ENCODE measurements at places on chromosomes 7 and 10.

DNA sequence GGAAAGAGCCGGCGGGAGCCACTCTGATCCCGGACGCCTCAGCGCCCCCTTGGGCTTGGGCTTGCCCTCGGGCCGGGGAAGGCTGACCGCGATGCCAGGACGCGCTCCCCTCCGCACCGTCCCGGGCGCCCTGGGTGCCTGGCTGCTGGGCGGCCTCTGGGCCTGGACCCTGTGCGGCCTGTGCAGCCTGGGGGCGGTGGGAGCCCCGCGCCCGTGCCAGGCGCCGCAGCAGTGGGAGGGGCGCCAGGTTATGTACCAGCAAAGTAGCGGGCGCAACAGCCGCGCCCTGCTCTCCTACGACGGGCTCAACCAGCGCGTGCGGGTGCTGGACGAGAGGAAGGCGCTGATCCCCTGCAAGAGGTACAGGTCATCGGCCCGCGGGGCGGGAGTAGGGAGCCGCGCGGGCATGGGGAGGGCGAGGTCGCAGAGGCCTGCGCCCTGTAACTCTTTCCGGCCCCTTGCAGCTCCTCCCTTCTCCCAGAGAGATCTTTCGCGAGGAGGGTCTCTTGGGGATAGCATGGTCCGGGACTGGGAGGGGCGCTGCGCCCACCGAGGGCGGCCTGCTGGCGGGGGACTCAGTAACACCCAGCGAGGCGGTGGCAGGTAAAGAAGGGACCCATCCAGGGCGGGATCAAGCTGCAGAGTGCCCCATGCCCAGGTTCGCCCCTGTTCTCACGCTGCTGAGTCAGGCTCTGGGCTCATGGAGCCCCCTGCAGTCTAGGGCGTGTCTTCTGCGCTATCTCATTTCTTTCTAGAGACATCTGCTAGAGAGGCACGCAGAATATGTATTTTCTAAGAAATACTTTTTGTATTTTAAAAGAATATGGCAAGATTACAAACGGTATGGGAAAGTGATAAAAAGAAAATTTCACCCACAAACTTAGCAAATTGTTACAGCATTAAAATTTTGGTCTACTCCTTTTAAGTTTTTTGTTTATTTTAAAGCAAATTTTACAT is 687 bp downstream of the EPDR1 start:
- DNase-seq, result peak; percentile 77

DNA sequence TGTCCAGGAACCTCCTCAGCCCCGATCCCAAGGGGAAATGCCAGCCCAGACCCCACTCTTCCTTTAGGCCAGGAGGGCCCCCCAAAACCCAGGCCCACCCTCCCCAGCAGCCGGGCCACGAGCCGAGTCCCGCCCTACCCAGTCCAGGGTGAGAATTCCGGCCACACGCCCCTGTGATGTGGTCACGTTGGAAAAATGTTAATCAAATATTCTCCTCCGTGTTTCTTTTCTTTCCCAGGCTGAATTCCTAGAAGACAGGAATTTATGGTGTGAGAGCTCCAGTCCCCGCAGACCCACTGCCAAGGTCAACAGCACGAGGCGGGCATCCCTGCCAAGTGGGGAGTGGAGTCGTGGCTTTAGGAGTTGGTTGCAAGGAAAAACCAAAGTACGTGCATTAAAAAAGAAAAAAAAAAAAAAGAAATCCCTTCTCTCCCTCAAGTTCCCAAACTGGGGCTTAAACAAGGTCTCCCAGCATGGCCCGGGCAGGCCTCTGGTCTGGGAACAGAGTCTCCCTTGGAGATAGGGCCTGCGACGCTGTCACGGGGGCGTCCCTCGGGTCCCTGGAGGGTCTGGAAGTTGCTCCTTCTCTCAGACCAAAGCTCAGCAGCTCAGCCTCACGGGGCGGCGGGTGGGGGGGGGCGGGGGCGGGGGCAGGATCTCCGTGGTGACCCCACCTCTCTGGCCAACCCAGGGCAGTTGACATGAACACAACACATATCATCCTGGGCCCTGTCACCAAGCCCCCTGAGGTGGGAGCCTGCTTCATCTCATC is 28.1 kb upstream of the ELN start:
- DNase-seq, result no peak

DNA sequence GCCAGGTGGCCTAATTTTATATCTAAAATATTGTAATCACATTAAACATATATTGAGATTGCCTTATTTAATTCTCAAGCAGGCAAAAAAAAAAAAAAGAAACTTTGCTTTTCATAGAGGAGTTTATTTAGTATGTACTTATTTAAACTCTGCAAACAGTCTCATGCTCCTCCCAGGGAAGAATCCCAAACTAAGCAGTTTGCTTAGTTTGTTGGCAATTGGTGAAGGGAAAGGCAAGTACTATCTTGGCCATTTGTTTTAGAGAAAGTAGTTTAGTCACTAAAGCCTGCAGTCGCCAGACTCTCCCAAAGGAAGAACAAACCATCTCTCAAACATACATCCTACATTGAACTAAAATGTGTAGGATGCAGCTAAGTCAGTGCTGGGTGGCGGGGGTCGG is 226.8 kb downstream of the CDC14C start:
- no peak for DNase-seq

- no peak for DNase-seq
These were observed 18.3 kb upstream of the TMEM26 start for GRCh38 chr10:61471491-61471890.

DNA sequence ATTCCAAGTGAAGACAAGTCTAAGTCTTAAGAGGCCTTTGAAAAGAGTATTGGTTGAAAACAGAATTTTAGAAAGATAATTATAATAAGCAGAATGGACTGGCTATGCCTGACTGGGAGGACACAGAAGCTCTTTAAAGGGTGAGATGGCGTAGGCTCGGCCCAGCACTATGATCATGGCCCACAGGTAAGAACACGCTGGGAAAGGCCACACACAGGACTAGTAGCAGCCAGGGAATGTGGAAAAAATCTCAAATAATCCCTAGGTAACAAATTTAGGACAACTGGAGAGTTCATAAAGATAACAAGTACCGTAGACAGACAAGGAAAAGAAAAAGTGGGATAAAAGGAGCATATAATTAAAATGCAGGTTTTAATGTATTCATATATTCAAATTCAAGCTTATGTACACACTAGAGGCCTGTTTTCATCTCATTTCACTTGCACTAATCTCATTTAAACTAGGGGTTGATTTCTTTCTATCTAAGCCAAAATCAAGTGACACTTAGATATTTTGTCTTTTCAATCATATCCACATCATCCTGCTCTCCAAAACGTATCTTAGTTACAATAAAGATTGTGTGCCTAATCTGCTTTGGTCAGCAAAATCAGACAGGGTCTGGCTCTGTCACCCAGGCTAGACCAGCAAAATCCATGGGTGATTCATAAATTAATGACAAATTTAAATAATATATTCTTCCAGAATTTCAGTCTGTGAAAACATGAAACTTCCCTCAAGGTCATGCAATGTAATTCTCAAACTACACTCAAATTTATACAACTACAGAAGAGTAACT is 53.0 kb downstream of the EZH2 start:
- DNase-seq, result no peak

- peak; percentile 92 for DNase-seq
These were observed 90.1 kb downstream of the EPC1 start for GRCh38 chr10:32256613-32257437.

- no peak for DNase-seq
These were observed 60.3 kb downstream of the RASGEF1A start for GRCh38 chr10:43206391-43207235.

GRCh38 chr7:128078309-128078708 is 47.1 kb upstream of the LRRC4 start:
- no peak for DNase-seq

DNA sequence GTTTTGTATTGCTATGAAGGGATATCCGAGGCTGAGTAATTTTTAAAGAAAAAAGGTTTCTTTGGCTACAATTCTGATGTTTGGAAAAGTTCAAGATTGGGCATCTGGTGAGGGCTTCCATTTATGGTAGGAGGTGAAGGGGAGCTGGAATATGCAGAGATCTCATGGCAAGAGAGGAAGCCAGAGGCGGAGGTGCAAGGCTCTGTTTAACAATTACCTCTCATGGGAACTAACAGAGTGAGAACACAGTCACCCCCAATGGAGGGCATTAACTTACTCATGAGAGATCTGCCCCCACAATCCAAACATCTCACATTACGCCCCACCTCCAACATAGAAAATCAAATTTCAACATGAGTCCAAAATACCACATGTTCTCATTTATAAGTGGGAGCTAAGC is 62.0 kb downstream of the AKR1D1 start:
- DNase-seq, result no peak

- peak; percentile 45 for DNase-seq
These were observed 25.4 kb downstream of the TBATA start for GRCh38 chr10:70759781-70760180.

GRCh38 chr10:112675560-112676083 is 228.6 kb downstream of the VTI1A start:
- DNase-seq, result no peak

DNA sequence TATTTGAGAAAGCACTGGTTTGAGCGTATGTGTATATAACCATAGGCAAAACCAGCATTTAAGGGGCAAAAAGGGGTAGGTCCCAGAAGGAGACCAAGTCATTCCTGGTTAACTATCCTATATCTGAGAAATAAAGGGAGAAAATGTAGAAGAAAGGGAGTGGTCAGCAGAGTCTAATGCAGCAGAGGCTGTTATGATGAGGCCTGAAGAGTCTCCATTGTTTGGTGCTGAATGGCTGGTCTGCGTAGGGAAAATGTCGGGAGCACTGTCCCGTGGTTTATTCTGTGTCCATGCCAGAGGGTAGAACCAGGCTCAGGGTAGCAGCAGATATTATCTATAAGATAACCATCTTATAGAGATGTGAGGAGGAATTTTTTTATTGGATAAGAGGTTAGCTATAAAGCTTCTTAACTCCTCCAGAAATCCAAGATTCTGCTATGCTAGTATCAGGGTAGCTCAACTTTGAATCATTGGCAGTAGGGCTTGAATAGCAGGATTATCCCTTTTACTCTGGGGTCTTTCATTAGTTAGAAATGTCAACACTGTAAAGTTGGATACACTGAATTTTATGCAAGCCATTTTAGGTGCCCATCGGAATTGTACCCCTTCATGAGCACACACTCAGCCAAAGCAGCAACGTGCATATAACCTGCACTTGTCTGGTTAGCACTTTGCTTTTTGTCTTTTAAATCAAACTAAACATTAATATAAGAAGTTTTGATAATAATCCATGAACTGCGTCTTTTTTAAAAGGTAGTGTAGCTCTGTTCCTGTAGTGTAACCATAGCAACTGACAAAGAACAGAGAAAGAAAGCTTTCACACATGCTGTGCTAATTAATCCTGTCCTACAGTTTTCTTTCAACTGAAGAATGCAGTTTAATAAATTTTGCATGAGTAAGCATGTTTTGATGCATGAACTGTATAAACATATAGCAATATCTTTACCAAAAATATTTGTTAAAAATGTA is 312.0 kb upstream of the FZD1 start:
- DNase-seq, result no peak

GRCh38 chr10:12978891-12979290 is 22.6 kb downstream of the CCDC3 start:
- no peak for DNase-seq

DNA sequence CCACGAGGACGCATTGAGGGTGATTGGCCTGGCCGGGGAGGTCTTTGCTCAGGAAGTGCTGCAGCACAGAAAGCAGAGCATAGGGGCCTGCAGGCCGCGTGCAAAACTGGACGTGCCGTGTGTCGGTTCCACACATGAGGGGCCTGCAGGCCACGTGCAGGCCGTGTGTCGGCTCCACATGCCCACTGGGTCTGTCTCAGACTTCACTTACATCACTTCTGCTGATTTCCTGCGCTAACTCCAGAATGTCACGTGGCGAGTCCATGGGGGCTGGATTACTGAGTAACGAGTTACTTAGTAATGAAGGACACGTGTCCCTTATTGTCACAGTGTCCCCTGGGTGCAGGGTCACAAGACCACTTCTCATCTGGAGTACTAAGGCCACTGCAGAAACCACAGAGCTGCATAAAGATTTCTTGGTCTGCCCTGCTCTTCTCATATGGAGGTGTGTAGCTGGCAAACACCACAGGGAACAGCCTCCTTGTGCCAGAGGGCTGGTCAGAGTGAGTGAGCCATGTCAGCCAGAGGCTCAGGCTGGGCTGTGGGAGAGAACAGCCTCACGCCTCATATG is 60.8 kb downstream of the GDI2 start:
- no peak for DNase-seq

DNA sequence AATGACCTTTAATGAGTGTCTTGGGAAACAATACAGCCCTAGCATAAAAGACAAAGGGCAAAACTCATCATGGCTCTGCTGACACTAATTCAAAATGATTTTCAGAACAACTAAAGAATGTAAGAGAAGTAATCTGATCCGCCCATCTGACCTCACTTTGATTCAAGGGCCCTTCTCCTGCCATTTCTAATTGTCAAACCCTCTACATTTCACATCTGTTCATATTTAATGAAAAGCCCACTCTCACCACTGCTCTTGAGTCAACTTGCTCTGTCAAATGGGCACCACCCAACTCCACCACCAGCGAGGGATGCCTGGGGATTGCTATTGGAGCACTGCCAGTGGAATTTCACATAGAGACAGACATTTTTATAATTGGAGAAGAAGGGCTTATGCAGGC is 639.2 kb downstream of the KCNMA1 start:
- DNase-seq, result no peak
